ENCODE measurements at places on chromosomes 6 and 20. TPM values are rescaled to one million over a fixed set of nuclear protein-coding genes. Genes with fewer than 3 reads are reported as not detected.

DLK2 gene
- 0.71 TPM for total RNA-seq

EEF1A2 gene
- 0.81 TPM for total RNA-seq

ADGRG6 gene
- 0.54 TPM for total RNA-seq

GSTA2 gene
- not detected for total RNA-seq

SLC12A5 gene
- 1.1 TPM for total RNA-seq

YWHAB gene
- 124 TPM for total RNA-seq

EPHA7 gene
- total RNA-seq = not detected

LTB gene
- total RNA-seq = 204 TPM

SPTLC3 gene
- 0.30 TPM for total RNA-seq

All from CD8-positive, alpha-beta T cell (primary cell).